ENCODE measurements at places on chromosomes 2 and 18. TPM values are rescaled to one million over a fixed set of nuclear protein-coding genes. Genes with fewer than 3 reads are reported as not detected.

DNA sequence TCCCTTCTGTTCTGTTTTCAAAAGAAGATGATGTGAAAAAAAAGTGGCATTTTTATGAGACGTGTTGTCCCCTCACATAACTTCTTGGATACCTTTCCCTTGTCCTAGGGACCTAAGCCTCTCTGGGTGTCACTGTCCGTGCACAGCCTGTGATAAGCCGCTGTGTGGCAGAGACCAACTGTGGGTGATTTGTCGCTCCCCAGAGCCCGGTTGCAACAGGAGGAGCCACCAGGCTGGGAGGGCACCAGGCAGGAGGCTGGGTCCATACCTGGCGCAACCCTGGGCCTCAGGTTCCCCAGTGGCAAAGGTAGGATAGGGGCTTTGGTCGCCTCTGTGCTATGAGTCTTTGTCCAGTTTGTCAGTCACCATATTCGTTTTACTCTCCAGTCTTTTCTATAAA lies 82.1 kb downstream of the AGAP1 start:
- DNase-seq, result no peak

DNA sequence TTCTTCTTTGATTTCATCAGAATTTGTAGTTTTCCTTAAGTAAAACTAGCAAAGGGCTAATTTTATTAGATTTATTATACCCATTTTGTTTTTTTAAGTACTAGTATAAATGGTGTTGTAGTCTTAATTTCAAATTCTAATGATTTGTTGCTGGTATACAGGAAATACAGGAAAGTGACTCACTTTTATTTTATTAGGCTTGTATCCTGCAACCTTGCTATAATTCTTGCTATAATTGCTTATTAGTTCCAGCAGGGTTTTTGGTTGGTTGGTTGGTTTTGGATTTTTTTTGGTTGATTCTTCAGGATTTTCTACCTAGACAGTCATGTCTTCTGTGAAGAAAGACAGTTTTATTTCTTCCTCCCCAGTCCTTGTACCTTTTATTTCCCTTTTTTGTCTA lies 110.6 kb upstream of the IL1R2 start:
- DNase-seq, result no peak

GRCh38 chr2:85702800-85703199 lies 8.6 kb downstream of the GNLY start:
- DNase-seq, result no peak

Gene CKAP2L
- 0.04 TPM for polyA plus RNA-seq

- no peak for DNase-seq
Observed at GRCh38 chr18:50775207-50775606, 44.6 kb downstream of the MRO start.
